ENCODE measurements at places on chromosomes 2 and 18.

DNA sequence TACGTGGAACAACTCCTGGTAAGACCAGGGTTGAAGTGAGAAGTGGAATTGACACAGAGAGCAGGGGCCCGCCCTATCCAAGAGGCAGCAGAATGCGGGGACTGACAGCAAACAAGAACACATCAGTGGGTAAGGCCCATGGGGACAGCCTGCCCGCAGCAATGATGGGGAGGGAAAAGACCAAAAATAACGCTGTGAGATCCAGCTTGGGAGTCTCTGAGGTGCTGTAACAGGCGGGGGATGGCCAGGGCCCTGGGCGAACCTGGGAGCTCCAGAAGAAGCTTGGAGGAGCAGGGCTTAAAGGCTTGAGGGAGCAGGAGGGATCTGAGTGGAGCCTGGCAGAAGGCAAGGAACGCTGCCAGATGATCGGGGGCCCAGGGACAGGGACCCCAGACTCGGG, 173.4 kb downstream of the TMEM200C start:
- no peak for DNase-seq

DNA sequence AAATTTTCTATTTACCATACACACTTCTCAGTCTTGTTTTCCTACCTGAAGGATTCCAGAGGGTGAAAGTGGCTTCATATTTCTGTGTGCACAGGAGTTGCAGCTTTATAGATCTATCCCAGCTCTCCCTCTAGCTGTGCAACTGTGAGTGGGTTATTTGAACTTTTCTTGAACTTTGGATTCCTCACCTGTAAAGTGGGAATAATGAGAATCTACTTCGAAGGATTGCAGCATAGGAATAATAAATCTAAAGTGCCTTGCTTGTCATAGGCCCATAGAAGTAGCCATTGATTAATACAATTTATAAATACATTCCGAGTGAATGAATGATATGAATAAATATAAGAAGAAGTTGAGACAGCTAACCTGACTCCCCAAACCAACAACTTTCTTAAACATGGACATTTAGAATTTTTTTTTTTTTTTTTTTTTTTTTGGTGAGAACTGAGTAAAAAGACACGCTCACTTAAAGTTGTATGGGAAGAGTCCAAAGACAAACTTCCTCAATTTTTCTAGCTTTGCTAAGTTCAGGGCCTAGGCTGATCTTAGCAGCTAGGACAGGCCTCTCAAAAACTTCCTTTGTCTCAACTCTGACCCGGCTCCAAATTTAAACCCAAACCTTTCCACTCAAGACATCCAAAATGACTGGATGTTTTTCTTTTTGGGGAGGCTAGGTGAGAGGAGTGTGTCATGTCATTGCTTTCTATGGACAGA, 203.3 kb upstream of the FBXO11 start:
- DNase-seq: no peak

GRCh38 chr2:72561621-72562318, 264.1 kb downstream of the EXOC6B start:
- peak; percentile 67 for DNase-seq

DNA sequence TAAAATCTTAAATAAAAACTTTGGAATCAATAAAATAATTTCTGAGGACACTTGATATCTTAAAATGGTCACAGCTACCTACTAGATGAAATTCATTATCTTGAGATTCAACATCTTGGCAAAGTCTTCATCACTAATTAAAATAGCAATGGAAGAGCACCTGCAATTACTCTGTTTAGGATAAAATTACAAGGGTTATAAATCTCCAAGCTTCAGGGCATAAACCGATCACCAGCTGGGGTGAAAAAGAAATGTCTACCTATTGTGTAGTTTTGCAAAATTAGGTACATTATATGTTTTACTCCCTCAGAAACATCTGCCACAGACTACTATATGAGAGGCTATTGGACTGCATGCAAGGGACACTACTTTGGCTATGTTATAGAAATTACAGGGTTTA, 327.1 kb downstream of the CCDC178 start:
- no peak for DNase-seq

DNA sequence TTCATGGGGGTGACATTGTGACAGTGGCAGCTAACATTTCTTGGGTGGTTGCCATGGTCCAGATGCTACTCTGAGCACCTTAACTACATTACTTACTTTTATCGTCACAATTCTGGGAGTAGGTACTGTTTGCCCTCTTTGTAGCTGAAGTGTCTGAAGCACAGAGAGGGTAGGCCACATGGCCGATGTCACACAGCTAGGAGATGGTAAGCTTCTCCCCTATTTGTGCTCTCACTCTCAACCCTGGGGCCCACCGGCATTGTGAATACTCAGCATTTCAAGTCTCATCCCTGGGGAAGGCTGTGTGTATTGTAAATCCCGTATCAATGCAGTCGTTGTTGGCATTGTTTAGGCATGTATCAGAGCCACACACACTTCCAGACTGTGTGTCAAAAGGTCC, 136.6 kb downstream of the ACOXL start:
- no peak for DNase-seq

DNA sequence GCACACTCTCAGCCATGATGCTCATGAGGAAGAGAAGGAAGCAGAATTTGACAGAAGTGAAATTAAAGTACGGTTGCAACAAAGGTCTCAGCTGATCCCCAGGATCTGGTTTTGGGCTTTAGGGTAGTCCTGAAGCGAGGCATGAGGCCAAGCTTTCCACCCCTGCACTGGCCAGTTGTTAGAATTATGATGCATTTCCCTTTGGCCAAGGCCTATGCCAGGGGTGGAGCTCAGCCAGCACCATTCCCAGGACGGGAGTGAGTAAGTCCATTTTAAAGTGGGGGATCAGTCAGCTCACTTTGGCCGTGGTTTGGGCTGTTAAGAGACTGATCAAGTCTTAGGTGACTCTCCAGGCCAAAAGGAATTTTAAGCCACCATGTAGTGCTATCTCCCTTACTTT, 314.5 kb upstream of the MMADHC start:
- DNase-seq: peak; percentile 65

DNA sequence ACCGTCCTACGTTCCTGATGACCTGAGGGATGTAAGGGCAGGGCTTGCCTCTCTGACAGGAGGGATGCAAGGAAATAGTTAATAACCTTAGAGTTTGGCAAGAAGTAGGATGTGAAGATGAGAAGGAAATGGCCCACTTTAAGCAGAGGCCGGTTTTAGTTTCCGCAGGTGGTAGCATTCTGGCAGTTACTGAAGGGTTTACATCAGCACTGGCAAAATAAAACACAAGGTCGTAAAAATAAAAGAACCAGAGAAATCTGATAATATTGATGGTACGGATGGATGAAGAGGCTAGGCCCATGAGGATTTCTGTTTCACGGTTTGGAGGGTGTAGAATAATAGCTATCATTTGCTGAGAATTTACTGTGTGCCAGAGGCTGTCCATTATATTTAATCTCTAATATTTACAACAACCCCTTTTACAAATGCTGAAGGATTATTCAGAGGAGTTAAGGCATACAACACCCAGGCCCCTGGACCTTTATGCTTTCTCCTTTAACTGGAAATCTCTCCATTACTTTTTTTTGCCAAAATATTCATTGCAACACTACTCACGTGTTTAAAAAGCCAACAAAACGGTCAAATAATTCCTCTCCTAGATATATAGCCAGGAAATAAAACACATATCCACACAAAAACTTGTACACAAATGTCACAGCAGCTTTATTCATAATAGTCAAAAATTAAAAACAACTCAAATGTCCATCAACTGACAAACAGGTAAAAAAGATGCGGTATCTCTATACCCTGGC, 28.5 kb downstream of the DAPL1 start:
- no peak for DNase-seq

GRCh38 chr2:5729416-5729815, 37.2 kb downstream of the SOX11 start:
- DNase-seq: no peak

- no peak for DNase-seq
Measured at GRCh38 chr2:210539035-210539434, 17.4 kb upstream of the CPS1 start.

- DNase-seq: no peak
Measured at GRCh38 chr18:68839701-68840100, 41.8 kb downstream of the CCDC102B start.

GRCh38 chr2:178517496-178517895, 37.2 kb downstream of the PLEKHA3 start:
- DNase-seq: peak; percentile 25

DNA sequence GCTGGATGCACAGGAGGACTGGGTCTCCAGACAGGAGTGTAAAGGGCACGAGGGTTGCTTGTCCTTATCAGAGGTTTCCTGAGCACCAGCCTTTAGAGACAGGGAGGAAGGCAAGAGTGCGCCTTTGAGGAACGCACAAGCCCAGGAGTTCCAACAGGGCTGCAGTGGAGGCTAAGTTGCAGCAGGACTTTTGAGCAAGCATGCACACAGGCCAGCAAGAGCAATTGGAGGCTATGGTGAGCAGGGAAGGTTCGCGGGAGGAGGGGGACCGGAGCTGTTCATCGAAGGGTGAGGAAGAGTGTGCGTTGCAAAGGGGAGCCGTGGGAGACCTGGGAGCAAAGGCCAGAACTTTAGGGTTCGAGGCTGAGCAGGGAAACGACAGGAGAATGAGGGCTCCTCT, 2.2 kb upstream of the ATOH8 start:
- no peak for DNase-seq

DNA sequence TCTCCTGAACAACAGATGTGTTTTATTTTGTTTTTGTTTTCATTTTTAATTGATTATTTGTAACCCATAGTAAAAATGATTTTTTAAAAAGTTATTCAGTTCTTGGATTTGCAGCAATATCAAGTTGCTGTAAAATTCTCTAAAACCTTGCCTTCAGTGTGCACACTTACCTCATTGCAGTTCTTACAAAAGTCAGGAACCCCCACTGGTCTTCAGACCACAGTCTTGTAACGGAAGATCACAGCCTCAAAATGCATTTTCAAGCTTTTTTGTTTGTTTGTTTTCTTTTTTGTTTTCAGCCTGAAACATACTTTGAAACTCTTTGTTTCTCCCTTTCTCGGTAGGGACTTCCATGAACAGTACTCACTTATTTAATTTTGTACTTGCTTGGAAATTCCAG, 1012.8 kb upstream of the GYPC start:
- no peak for DNase-seq

DNA sequence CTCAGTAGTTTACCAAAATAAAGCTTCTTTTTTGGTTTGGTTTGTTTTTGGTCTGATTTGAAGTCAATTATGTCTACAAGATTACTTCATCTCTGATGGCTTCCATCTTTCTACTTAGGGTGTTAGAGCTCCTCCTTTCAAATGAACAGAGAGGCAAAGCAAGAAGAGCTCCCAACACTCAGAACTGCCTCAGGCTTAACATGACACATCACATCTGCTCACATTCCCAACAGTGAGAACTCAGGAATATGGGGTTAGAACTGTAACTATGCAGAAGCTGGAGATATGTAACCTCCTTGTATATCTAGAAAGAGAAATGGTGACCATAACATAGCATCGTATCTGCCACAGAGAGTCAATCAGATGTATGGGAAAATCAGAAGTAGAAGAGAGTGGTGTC, 11.4 kb upstream of the LRATD1 start:
- no peak for DNase-seq

GRCh38 chr2:187102381-187102780, 253.4 kb upstream of the ZSWIM2 start:
- no peak for DNase-seq

GRCh38 chr2:46328829-46329228, 31.6 kb downstream of the EPAS1 start:
- no peak for DNase-seq

DNA sequence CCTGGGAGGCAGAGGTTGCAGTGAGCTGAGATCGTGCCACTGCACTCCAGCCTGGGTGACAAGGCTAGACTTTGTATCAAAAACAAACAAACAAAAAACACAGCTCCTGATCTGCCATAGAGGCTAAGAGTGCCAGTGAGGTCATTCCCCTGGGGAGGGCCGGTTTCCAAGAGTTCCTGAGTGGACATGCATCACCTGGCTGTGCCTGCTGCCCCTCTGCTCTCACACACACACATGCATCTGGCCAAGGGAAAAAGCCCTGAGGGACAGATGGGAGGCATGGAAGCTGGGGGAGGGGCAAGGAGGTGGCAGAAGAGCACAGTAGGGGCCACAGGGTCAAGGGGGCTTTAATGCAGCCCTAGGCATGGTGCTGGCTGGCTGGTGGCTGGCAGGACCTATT, 60.4 kb downstream of the ZBTB7C start:
- DNase-seq: no peak

DNA sequence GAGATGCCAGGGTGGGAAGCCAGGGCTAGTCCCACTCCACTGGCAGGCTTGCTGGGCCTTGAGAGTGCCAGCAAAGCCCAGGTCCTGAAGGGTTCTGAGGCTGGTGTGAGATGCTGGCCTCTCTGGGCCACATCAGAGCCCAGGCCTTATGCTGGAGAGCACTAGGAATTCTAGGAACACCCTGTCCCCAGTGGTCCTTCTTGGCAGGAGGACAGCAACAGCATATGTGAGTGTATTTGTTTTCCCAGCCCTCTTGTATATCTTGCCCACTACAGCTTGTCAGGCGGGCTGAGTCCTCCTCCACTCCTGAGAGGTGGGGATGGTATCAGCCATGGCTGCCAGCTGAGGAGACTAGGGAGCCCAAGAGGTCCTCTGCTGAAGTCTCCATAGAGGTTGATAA, 327.0 kb downstream of the PDE11A start:
- DNase-seq: no peak

DNA sequence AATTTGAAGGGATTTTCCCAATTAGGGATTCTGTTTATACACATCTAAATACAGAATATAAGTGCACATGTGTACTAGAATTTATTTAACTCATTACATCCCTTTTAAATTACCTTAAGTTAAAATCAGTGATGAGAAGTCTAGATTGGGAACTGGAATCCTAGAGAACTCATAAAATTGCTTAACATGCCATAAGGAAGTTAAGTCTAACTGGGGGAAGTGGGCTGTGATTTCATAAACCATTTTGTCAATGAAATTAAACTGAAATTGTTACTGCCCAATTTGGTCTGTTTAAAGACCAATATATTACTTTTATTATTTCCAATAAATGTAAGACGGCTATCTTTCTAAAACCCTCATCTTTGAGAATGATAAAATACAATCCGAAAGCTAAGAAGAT, 72.3 kb upstream of the CD226 start:
- DNase-seq: no peak

DNA sequence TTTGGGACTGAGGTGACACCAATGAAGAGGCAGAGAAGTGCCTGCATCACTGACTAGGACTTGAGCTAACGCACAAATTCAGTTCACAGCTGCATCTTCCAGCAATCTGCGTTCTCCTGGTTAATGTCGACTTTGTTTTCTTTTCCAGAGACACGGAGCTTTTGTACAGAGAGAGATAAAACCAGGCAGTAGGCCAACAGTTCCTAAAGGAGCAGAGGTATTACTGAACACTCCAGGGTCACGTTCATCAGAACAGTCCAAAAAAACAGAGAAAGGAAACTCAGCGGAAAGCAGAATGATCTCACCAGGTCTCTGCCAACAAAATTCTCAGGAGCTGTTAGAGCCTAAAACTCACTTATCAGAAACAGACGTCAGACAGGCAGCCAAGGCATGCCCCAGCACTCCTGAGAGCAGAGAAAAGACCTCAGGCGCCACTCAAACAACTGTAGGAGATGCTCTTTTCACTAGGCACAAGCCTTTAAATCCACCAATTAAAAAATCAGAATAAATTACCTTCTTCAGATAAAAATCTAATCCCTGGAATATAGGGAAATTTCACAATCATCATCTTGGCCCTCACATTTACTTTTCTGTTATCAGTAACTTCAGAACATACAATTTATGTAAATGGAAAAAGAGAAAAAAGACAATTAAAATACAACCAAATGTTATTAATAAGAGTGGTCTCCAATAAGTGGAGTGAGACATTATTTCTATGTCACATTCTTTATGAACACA, 95.9 kb upstream of the SPTBN1 start:
- peak; percentile 56 for DNase-seq

- DNase-seq: no peak
Measured at GRCh38 chr18:77108821-77109647, 23.5 kb downstream of the MBP start.

GRCh38 chr2:208306291-208306690, 40.2 kb downstream of the PIKFYVE start:
- peak; percentile 48 for DNase-seq

All from GM03348 (cell line).